ENCODE measurements at places on chromosomes 11 and 22. TPM values are rescaled to one million over a fixed set of nuclear protein-coding genes. Genes with fewer than 3 reads are reported as not detected.

- H3K27ac ChIP-seq: no peak within 1 kb of the TSS
- H3K4me1 ChIP-seq: peaks cover 7% of the 10 kb centered on the region
- DNase-seq: peak; percentile 5
- H3K4me3 ChIP-seq: no peak within 1 kb of the TSS
- no peaks in the 10 kb centered on the region for H3K27me3 ChIP-seq
These were observed at the start of gene MOB2 for GRCh38 chr11:1486054-1486825. Gene MOB2 (minus strand): TSS chr11:1486779. CDS start chr11:1486556, 223 bp downstream.

Gene CSF2RB
- not detected for total RNA-seq

Gene CRYBA4
- total RNA-seq: not detected

DNA sequence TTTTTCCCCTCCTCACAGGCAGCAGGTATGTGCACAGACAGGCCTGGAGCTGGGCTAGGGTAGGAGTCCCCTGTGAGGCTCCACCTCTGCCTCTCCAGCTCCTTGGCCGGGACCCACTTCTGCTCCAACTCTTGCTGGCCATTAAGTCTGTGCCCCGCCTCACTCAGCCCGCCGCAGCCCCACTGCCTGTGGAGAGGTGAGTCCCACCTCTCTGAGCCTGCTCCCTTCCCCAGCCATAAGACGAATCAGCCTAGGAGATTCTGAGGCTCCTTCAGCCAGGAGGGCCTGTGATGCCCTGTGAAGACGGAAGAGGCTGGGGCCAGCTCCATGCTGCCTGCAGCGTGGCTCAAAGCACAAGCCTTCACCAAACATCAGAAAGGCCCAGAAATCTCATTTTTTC is 23.0 kb downstream of the TSKU start:
- H3K36me3 ChIP-seq: no peaks in the 10 kb centered on the region
- no peak overlapping the region for H3K27ac ChIP-seq
- no peak for DNase-seq
- H3K4me1 ChIP-seq: peaks cover 39% of the 10 kb centered on the region
- no peak overlapping the region for H3K4me3 ChIP-seq
- H3K27me3 ChIP-seq: no peaks in the 10 kb centered on the region

GRCh38 chr22:19995611-19996339 is 20.8 kb downstream of the ARVCF start:
- no peak for DNase-seq
- H3K27me3 ChIP-seq: no peaks in the 10 kb centered on the region
- no peaks in the 10 kb centered on the region for H3K36me3 ChIP-seq
- peaks cover 8% of the 10 kb centered on the region for H3K4me1 ChIP-seq
- H3K27ac ChIP-seq: no peak overlapping the region

Gene CBLIF
- total RNA-seq: not detected

GRCh38 chr11:10139656-10140055 is 154.4 kb downstream of the SBF2 start:
- peak; percentile 28 for DNase-seq
- no peak overlapping the region for H3K4me3 ChIP-seq
- H3K27ac ChIP-seq: no peak overlapping the region
- no peaks in the 10 kb centered on the region for H3K36me3 ChIP-seq
- no peaks in the 10 kb centered on the region for H3K27me3 ChIP-seq
- peaks cover 13% of the 10 kb centered on the region for H3K4me1 ChIP-seq

Gene VSIG10L2
- total RNA-seq: not detected

DNA sequence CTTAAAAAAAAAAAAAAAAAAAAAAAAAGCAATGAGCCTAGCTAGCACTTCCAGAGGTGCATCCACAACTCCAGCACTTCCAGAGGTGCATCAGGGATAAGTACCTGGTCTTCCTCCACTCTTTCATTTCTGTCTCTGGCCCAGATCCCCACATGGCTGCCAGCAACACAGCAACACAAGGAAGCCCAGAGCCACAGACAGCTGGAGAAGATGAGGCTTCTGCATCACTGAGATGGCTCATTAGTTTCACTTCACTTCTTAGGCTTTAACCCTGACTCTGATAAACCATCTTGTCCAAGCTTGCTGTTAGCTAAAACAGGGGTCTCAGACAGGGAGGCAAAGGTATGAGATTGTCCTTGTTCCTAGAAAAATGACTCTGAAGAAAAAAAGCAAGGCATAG is 35.6 kb downstream of the PC start:
- no peaks in the 10 kb centered on the region for H3K4me1 ChIP-seq
- DNase-seq: no peak
- H3K27me3 ChIP-seq: no peaks in the 10 kb centered on the region
- H3K27ac ChIP-seq: no peak overlapping the region

GRCh38 chr11:14537134-14537599 is 17.0 kb upstream of the PSMA1 start:
- no peak overlapping the region for H3K27ac ChIP-seq
- H3K4me3 ChIP-seq: no peak overlapping the region
- peak; percentile 39 for DNase-seq
- no peaks in the 10 kb centered on the region for H3K4me1 ChIP-seq

- DNase-seq: no peak
- no peak overlapping the region for H3K27ac ChIP-seq
- peaks cover 2% of the 10 kb centered on the region for H3K4me1 ChIP-seq
- H3K36me3 ChIP-seq: no peaks in the 10 kb centered on the region
- no peaks in the 10 kb centered on the region for H3K27me3 ChIP-seq
- no peak overlapping the region for H3K4me3 ChIP-seq
These were observed 8.0 kb upstream of the MTMR2 start for GRCh38 chr11:95931916-95932315.

Gene MRGPRX4
- not detected for total RNA-seq

DNA sequence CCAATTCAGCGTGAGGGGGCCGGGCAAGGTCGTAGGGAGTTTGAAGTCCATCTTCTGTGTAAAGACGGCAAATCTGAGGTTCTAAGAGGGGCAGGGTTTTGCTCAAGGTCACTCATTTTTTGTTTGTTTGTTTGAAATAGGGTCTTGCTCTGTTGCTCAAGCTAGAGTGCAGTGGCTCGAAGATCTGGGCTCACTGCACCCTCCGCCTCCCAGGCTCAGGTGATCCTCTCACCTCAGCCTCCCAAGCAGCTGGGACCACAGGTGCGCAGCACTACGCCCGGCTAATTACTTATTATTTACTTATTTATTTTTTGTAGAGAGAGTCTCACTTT is 355 bp upstream of the AP1B1 start:
- peaks cover 9% of the 10 kb centered on the region for H3K36me3 ChIP-seq
- peak overlapping the region; percentile 67 for H3K4me3 ChIP-seq
- no peak for DNase-seq
- H3K4me1 ChIP-seq: peaks cover 7% of the 10 kb centered on the region
- no peak overlapping the region for H3K27ac ChIP-seq

DNA sequence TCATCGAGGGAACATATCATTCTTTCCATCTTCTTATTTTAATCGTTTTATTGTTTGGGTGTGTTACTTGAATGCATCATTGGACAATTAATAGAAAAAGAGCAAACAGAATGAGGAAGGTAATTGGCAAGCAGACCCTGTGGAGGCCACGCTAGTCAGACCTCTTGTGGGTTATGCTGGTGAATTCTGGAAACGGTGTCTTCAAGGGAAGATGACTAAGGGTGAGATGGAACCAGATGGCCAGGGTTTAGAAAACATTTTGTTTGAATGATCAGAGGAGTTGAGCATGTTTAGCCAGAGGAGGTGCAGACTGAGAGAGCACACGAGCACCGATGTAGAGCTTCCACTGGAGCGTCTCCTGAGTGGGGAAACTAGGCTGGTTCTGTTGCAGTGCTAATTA is 8.5 kb downstream of the ST14 start:
- no peak overlapping the region for H3K4me3 ChIP-seq
- no peaks in the 10 kb centered on the region for H3K4me1 ChIP-seq
- no peaks in the 10 kb centered on the region for H3K36me3 ChIP-seq

DNA sequence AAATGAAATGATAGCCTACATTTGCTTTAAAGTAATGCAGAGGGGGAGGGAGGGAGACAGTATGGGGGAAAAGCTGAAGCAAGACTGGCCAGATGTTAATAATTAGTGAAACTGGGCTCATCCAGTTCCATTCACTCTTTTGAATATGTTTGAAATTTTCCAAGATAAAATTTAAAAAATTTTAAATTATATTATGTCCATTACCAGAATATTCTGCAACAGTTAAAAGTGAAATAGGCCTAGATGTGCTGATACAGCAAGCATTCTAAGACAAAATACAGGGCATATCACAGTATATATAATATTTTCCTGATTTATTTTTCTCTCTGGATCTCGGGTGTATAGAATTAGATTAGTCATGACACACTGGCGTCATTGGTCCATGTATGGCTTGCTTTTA is 13.6 kb upstream of the ZNRF3 start:
- no peaks in the 10 kb centered on the region for H3K4me1 ChIP-seq
- H3K27me3 ChIP-seq: no peaks in the 10 kb centered on the region
- no peak overlapping the region for H3K4me3 ChIP-seq
- H3K36me3 ChIP-seq: no peaks in the 10 kb centered on the region

- H3K4me1 ChIP-seq: no peaks in the 10 kb centered on the region
- H3K36me3 ChIP-seq: no peaks in the 10 kb centered on the region
- no peak overlapping the region for H3K4me3 ChIP-seq
- H3K27ac ChIP-seq: no peak overlapping the region
These were observed 349.7 kb downstream of the BUD13 start for GRCh38 chr11:116422956-116423600.

- no peak overlapping the region for H3K27ac ChIP-seq
- no peaks in the 10 kb centered on the region for H3K4me1 ChIP-seq
These were observed 117.0 kb downstream of the SEZ6L start for GRCh38 chr22:26286091-26286820.

- H3K4me3 ChIP-seq: no peak overlapping the region
- peaks cover 3% of the 10 kb centered on the region for H3K4me1 ChIP-seq
- no peak for DNase-seq
- no peak overlapping the region for H3K27ac ChIP-seq
These were observed 6.0 kb upstream of the SLC35C1 start for GRCh38 chr11:45798793-45799441.

GRCh38 chr11:121577106-121577848 is 124.5 kb upstream of the SORL1-AS1 start:
- no peaks in the 10 kb centered on the region for H3K4me1 ChIP-seq
- H3K27ac ChIP-seq: no peak overlapping the region
- H3K4me3 ChIP-seq: no peak overlapping the region
- no peak for DNase-seq

DNA sequence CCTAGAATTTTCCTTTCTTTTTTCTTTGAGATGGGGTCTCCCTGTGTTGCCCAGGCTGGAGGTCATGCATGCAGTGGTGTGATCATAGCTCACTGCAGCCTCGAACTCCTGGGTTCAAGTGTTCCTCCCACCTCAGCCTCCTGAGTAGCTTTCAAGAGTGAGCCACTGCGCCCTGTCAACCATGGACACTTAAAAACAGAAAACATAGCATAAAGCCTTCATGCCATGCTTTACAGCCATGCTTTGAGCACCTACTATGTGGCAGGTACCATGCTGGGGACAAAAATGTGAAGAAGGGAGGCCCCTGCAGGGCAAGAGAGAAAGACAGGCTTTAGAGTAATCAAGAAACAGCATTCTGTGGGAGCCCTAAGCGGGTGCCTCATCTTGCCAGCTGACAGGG is 13.7 kb upstream of the GNB1L start:
- peaks cover 14% of the 10 kb centered on the region for H3K4me1 ChIP-seq
- H3K4me3 ChIP-seq: no peak overlapping the region
- H3K27me3 ChIP-seq: no peaks in the 10 kb centered on the region
- no peak overlapping the region for H3K27ac ChIP-seq
- H3K36me3 ChIP-seq: peaks cover 3% of the 10 kb centered on the region
- DNase-seq: no peak

Gene C2CD2L
- 5.1 TPM for total RNA-seq

Gene FOSL1
- total RNA-seq: 72.1 TPM

- no peak overlapping the region for H3K27ac ChIP-seq
- no peaks in the 10 kb centered on the region for H3K27me3 ChIP-seq
- H3K4me1 ChIP-seq: peaks cover 10% of the 10 kb centered on the region
- no peak for DNase-seq
- H3K36me3 ChIP-seq: peaks cover 99% of the 10 kb centered on the region
These were observed 16.9 kb downstream of the CSNK1E start for GRCh38 chr22:38300197-38300945.

Data from SJSA1 (cell line).